ENCODE measurements at places on chromosomes 3 and 15.

DNA sequence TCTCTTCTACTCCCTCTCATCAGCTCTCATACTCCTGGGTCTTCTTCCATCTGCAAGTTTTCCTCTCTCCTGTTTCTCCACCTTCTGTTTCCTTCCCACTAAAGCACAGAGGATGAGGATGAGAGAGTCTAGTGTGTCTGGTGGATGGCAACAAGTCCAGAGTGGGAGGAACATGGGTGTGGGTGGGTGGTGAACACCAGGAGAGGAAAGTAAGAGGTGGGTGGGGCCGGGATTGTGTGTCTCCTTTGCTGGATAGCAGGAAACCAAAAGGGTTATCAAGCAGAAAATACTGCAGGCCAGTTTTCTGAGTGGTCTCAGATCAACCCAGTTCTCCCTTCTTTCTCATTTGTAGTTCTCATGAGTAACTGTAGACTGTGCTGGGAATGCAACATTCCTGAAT is 52.9 kb upstream of the EPHB1 start:
- no peak for DNase-seq

GRCh38 chr3:164476631-164477030 is 601.7 kb downstream of the SI start:
- no peak for DNase-seq

GRCh38 chr15:101521069-101521468 is 31.6 kb upstream of the PCSK6 start:
- DNase-seq, result no peak

DNA sequence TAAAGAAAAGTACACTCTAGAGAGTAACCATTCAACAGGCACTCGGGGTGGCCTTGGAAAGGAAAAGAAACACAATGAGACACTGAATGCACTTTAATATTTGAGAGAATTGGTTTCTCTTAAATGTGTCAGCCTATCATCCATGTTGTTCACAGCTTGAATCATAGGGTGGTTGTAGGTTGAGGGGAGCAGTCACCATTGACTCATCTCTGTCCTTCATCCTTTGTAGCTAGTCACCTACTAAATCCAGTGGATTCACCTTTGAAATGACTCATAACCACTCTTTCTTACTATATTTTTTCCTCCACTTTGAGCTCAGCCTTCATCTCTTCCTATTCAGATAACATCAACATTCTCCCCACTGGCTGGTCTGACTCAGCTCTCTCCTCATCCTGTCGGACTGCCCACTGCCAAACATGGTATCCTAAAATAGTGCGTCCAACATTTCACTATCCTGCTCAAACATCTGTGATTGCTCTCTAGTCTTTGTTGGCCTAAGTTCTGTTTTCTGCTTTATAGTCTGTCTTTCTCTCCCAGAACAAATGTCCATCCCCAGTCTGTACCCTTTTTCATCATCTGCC is 182.7 kb upstream of the GADL1 start:
- peak; percentile 21 for DNase-seq

GRCh38 chr3:112594856-112595255 is 33.0 kb downstream of the SLC35A5 start:
- DNase-seq, result no peak

GRCh38 chr3:170802164-170803151 is 67.5 kb downstream of the RPL22L1 start:
- DNase-seq, result no peak

- DNase-seq, result no peak
These were observed 296.0 kb downstream of the MEX3B start for GRCh38 chr15:81749716-81750375.
